ENCODE measurements at places on chromosomes 3 and 15. TPM values are rescaled to one million over a fixed set of nuclear protein-coding genes. Genes with fewer than 3 reads are reported as not detected.

DNA sequence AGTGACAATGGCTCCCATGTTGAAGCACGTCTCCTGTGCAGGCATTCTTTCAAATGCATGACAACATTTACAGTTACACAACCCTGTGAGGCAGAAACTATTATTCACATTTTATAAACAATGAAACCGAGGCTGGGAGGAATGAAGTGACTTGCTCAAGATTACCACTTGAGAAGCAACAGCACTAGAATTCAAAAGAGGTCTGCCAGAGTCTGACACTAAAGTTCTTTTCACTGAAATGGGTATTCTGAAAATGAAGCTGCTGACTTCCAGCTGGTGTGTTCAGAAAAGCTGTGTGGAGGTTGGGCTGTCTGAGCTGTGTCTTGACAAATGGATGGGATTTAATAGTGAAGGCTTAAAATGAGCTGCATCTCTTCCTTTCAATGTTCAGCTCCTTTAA, 104.4 kb downstream of the THSD4 start:
- H3K4me3 ChIP-seq: no peak overlapping the region
- H3K36me3 ChIP-seq: no peaks in the 10 kb centered on the region
- H3K27me3 ChIP-seq: peaks cover 9% of the 10 kb centered on the region
- no peak overlapping the region for H3K27ac ChIP-seq
- no peaks in the 10 kb centered on the region for H3K4me1 ChIP-seq
- no peak for DNase-seq

DNA sequence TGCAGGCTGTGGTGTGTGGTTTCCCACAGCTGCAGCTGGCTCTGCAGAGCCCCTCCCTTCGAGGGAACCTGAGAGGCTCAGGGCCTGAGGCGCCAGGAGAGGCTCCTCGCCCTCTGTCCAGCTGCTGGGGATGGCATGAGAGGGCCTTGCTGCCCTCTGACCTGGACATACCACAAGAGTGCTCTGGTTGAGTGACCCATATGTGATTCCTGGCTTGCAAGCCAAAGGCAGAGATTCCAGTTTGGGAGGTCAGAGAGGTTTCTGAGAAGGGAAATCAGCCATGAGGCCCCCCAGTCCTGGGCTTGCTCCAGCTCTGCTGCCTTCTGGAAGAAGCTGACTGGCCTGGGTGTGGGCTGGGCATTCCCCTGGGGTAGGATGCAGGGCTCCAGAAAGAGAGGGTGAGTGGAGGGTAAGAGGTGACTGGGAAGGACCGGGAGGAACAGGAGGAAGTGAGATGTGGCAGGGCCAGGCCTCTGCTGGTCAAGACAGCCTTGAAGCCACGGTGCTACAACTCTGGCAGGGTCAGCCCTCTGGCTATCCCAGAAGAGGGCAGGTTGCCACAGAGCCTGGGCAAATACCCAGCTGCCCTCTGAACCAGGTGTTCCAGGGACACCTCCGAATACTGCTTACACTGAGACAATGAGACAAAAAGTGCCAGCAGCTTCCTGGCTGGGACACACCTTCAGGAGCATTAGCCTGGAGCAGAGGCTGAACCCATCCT, 16.0 kb upstream of the SRP14 start:
- H3K4me1 ChIP-seq: peaks cover 72% of the 10 kb centered on the region
- H3K27ac ChIP-seq: peak overlapping the region; percentile 67
- H3K4me3 ChIP-seq: peak overlapping the region; percentile 73
- DNase-seq: peak; percentile 46
- H3K27me3 ChIP-seq: no peaks in the 10 kb centered on the region

Gene ACTRT3
- total RNA-seq: 0.26 TPM

Gene UNC13C
- not detected for total RNA-seq

Gene CYP8B1
- total RNA-seq: not detected

DNA sequence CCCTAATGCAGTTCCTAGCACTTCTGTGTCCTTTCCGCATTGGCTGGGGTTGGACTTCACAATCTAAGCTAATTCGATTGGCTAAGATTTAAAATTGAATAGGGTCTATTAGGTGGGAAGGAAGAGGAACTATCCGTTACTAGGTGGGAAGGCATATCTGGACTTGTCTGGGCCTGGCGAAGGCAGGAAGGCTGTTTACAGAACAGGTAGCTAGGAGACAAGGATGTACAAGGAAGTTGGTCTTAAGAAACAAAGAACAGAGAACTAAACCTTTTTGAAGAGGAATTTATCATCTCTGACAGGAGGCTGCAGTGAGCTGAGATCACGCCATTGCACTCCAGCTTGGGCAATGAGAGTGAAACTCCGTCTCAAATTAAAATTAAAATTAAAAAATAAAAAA, 17.3 kb upstream of the ATG7 start:
- H3K36me3 ChIP-seq: peaks cover 2% of the 10 kb centered on the region
- H3K27ac ChIP-seq: no peak overlapping the region
- peaks cover 12% of the 10 kb centered on the region for H3K27me3 ChIP-seq
- no peak overlapping the region for H3K4me3 ChIP-seq
- H3K4me1 ChIP-seq: peaks cover 39% of the 10 kb centered on the region
- DNase-seq: no peak

GRCh38 chr3:13896473-13897154, 16.7 kb upstream of the WNT7A start:
- peaks cover 22% of the 10 kb centered on the region for H3K36me3 ChIP-seq
- H3K27me3 ChIP-seq: no peaks in the 10 kb centered on the region
- DNase-seq: peak; percentile 66

Gene SMCO1
- not detected for total RNA-seq

- H3K4me1 ChIP-seq: no peaks in the 10 kb centered on the region
- H3K4me3 ChIP-seq: no peak overlapping the region
- no peak overlapping the region for H3K27ac ChIP-seq
- H3K27me3 ChIP-seq: no peaks in the 10 kb centered on the region
Observed at GRCh38 chr3:7315037-7315436, 454.1 kb downstream of the GRM7 start.

Gene EIF4A2
- 492 TPM for total RNA-seq

Gene STRIT1
- not detected for total RNA-seq

DNA sequence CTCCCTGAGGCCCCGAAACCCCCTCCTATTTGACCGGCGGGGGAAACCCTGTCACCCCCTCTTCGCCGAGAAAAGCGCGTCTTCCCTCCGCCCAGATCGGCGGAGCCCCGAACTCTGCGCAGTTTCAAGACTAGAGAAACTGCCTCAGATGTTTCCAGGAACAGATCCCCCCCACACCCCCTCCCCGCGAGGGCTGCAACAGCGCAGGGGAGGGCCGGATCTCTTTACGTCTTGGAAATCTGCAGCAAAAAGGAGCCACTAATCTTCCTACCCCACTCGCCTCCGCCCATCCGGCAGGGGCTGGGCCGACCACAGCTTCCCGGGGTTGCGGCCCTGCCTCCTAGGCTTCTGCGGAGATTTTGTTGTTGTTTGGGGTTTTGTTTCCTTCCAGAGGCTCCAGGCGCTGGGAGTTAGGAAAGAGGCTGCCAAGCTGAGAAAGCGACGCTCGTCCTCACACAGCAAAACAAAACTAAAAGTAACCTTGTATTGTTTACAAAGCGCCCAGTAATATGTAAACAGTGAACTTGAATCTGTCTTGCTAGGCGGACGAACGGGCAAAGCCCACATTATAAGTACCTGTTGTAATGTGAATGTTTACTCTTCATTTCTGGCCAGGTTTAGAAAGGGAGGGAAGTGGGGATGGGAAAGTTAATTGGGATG, 2.2 kb downstream of the FOXB1 start:
- DNase-seq: peak; percentile 80
- H3K27me3 ChIP-seq: peaks cover 84% of the 10 kb centered on the region
- H3K27ac ChIP-seq: peak overlapping the region; percentile 96
- peaks cover 16% of the 10 kb centered on the region for H3K36me3 ChIP-seq

- H3K27me3 ChIP-seq: peaks cover 17% of the 10 kb centered on the region
- H3K4me3 ChIP-seq: no peak overlapping the region
- no peak overlapping the region for H3K27ac ChIP-seq
- DNase-seq: no peak
- H3K36me3 ChIP-seq: no peaks in the 10 kb centered on the region
Observed at GRCh38 chr15:61682891-61683735, 377.1 kb downstream of the VPS13C start.

DNA sequence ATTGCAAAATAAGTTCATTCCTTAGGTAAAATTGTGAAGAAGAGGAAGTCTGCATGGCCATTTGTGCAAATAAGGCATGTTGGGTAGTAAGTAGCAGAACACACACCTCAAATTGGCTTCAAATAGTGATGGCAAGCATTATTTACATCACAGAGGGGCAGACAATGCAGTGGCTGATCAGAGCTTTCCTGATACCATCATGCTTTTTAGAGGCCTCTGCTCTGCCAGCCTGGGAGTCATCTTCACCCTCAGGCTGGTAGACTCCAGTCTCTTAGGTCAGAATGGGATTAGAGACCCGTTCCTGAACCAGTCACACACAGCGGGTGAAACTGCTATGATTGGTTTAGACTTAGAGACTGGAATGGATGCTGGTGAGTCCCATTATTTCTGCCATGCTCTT, 396.0 kb upstream of the MCTP2 start:
- no peaks in the 10 kb centered on the region for H3K36me3 ChIP-seq
- H3K4me1 ChIP-seq: no peaks in the 10 kb centered on the region
- no peak overlapping the region for H3K27ac ChIP-seq
- no peak for DNase-seq
- no peaks in the 10 kb centered on the region for H3K27me3 ChIP-seq
- no peak overlapping the region for H3K4me3 ChIP-seq

DNA sequence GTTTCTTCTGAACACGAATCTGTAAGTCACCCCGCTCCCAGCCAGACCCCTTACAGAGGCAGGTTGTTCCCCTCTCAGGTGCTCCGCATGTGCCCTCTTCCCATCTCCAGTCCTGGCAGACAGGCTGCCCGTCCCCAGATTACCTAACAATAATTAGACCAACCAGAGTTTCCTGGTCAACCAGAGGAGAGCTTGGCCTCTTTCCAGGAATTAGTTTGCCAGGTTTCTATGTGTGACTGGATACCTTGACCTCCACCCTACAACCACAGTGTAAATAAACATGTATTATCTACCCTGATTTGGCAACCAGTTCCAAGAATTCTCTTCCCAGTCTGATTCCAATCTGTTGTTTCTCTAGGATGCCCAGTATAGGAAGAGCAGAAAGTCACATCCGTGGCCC, 178.0 kb upstream of the UMPS start:
- no peak overlapping the region for H3K4me3 ChIP-seq
- no peaks in the 10 kb centered on the region for H3K4me1 ChIP-seq
- no peaks in the 10 kb centered on the region for H3K36me3 ChIP-seq
- H3K27ac ChIP-seq: no peak overlapping the region

Gene CRYGS
- 7.0 TPM for total RNA-seq

DNA sequence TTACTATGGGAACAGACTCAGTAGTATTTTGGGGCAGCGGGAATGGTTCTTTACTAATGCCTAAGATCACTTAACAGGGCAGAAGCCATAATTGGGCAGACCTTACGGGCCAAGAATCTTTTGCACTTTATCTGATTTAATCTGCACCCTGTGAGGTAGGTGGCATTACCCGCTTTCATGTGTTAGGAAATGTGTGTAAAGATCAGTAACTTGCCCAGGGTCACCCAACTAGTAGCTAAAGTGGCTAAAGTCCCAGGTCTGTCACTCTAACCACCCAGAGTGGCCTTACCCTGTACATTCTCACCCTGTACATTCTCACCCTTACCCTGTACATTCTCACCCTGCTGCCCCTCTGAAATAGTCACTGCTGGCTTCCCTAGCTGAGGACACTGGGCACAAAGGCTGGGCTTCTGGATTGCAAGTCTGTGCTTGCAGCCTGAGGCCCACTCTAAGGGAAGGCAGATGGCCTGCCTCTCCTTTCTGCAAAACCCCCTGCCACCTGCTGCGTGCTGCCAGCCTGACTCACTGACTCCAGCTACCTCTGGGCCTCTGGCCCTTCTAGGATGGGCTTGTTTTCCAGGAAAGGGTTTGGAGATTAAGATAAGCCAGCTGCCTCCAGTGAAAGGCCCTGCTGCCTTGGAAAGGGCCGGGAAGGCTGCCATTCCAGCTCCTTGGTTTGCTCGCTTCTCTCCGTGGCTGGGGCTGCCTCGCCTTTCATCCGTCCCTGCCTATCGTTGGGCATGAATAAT, 37.5 kb upstream of the MYZAP start:
- no peaks in the 10 kb centered on the region for H3K4me1 ChIP-seq
- H3K4me3 ChIP-seq: no peak overlapping the region
- DNase-seq: no peak
- H3K27me3 ChIP-seq: peaks cover 5% of the 10 kb centered on the region
- H3K36me3 ChIP-seq: no peaks in the 10 kb centered on the region

DNA sequence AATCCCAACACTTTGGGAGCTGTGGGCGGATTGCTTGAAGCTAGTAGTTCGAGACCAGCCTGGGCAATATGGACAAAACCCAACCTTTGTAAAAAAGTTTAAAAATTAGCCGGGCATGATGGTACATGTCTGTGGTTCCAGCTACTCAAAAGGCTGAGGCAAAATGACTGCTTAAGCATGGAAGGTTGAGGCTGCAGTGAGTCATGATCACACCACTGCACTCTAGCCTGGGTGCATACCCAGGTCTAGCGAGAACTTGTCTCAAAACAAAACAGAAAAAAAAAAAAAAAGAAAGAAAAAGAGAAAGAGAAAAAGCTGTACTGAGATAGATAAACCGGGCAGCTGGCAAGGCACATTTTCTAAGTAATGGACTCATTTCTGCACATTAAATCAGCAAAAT, 10.6 kb downstream of the ARPP19 start:
- peak; percentile 68 for DNase-seq
- peak overlapping the region; percentile 89 for H3K4me3 ChIP-seq
- peaks cover 34% of the 10 kb centered on the region for H3K36me3 ChIP-seq
- peak overlapping the region; percentile 98 for H3K27ac ChIP-seq
- no peaks in the 10 kb centered on the region for H3K27me3 ChIP-seq

GRCh38 chr3:136149667-136150066, 46.5 kb downstream of the MSL2 start:
- peak overlapping the region; percentile 96 for H3K27ac ChIP-seq
- H3K36me3 ChIP-seq: peaks cover 9% of the 10 kb centered on the region
- no peak for DNase-seq

DNA sequence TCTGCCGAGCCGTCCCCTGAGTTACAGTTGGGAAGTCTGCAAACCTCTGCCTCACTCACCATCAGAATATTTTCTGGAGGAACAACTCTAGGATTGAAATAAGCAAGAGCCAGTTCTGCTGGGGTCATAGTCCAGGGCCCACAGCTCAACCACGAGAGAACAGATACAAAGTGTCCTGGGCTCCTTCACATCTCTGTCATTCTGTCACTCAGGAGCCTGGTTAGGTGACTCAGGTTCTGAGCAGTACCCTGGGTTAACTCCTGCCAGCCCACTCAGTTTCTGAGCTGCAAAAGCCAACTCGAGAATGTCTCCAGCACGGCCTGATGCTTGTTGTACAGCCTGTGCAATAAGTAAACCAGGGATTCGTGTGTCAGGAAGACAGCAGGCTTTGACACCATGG, 155.7 kb downstream of the SLCO3A1 start:
- no peaks in the 10 kb centered on the region for H3K36me3 ChIP-seq
- H3K27me3 ChIP-seq: no peaks in the 10 kb centered on the region
- peak; percentile 37 for DNase-seq
- peak overlapping the region; percentile 73 for H3K27ac ChIP-seq
- H3K4me1 ChIP-seq: peaks cover 58% of the 10 kb centered on the region
- H3K4me3 ChIP-seq: peak overlapping the region; percentile 2

GRCh38 chr15:101206176-101206591, 45.7 kb downstream of the CHSY1 start:
- peak overlapping the region; percentile 93 for H3K4me3 ChIP-seq
- H3K27ac ChIP-seq: peak overlapping the region; percentile 99
- H3K27me3 ChIP-seq: no peaks in the 10 kb centered on the region
- peaks cover 94% of the 10 kb centered on the region for H3K4me1 ChIP-seq
- DNase-seq: peak; percentile 92

GRCh38 chr3:46098319-46098761, 71.1 kb upstream of the XCR1 start:
- peak overlapping the region; percentile 54 for H3K4me3 ChIP-seq
- peak overlapping the region; percentile 95 for H3K27ac ChIP-seq
- DNase-seq: peak; percentile 78

- H3K27me3 ChIP-seq: peaks cover 4% of the 10 kb centered on the region
- H3K4me1 ChIP-seq: peaks cover 77% of the 10 kb centered on the region
- H3K27ac ChIP-seq: no peak overlapping the region
- H3K36me3 ChIP-seq: no peaks in the 10 kb centered on the region
- peak overlapping the region; percentile 42 for H3K4me3 ChIP-seq
Observed at GRCh38 chr3:157100096-157100477, 59.9 kb downstream of the CCNL1 start.

Gene PCLAF
- 77.7 TPM for total RNA-seq

Gene MLF1
- 2.9 TPM for total RNA-seq

All from activated T-cell treated with anti-CD3 and anti-CD28 coated beads, Interleukin-2, amount 50 U/mL, for 72 hours (primary cell).